ENCODE measurements at places on chromosomes 1 and 21.
A peak's percentile ranks its signal among the peaks of the same experiment; 100 is the strongest.

- no peak for DNase-seq
Measured at GRCh38 chr21:33943293-33943692, 27.7 kb upstream of the ATP5PO start.

GRCh38 chr1:30446508-30446907, 276.9 kb downstream of the MATN1 start:
- DNase-seq, result no peak

GRCh38 chr1:86714159-86714558, 9.8 kb downstream of the SH3GLB1 start:
- no peak for DNase-seq

- DNase-seq, result no peak
Measured at GRCh38 chr1:180230791-180231505, 884 bp downstream of the LHX4 start.

GRCh38 chr1:222283147-222283768, 264.6 kb downstream of the HHIPL2 start:
- DNase-seq, result no peak

GRCh38 chr21:28746166-28746565, 246.5 kb downstream of the LTN1 start:
- no peak for DNase-seq

GRCh38 chr1:46113948-46114347, 18.5 kb downstream of the PIK3R3 start:
- no peak for DNase-seq

GRCh38 chr1:25794325-25794724, 5.7 kb upstream of the SELENON start:
- no peak for DNase-seq

DNA sequence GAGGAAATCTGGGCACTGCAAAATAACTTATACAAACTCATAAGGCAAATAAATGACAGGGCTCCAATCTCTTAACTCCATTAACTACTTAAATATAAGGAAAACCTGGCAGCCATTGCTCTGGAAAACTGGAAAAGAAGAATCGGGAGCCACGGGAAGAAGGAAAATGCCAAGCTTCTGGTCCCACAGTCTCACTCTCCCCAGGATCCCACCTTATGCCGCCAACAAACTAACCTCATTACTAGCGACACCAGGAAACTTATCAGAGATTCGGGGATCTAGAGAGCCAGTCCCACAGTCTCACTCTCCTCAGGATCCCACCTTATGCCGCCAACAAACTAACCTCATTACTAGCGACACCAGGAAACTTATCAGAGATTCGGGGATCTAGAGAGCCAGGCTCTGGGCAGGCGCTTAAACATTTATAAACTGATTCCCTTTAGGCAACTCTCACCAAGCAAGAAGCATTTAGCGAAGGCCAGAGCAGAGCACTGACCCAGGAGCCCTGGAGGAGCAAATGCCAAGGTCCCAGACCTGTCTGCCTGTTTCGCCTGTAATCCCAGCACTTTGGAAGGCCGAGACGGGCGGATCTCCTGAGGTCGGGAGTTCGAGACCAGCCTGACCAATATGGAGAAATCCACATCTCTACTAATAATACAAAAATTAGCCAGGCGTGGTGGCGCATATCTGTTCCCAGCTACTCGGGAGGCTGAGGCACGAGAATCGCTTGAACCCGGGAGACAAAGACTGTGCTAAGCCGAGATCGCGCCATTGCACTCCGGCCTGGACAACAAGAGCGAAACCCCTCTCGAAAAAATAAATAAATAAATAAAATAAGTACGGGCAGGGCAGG, 720 bp downstream of the PSMB2 start:
- no peak for DNase-seq

DNA sequence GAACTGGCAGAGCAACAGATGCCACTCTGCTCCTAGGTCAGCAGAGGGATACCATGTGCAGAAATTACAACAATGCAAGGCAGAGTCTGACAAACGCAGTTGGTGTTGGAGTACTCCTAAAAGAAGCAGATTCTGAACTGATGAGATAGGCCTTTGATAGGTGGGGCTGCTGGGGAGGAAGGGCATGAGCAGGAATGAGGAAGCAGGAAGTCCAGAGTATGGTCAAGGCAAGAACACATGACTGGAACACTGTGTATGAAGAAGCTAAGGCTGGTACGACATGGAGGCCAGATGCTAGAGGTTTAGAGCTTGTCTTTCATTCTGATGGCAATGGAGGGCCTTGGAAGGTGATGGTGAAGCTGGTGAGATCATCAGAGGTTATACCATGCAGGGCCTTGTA, 11.5 kb upstream of the THRAP3 start:
- no peak for DNase-seq

- DNase-seq, result no peak
Measured at GRCh38 chr1:225677350-225678124, 24.6 kb upstream of the ENAH start.

GRCh38 chr1:52296345-52296744, 69.7 kb downstream of the CC2D1B start:
- DNase-seq, result no peak

DNA sequence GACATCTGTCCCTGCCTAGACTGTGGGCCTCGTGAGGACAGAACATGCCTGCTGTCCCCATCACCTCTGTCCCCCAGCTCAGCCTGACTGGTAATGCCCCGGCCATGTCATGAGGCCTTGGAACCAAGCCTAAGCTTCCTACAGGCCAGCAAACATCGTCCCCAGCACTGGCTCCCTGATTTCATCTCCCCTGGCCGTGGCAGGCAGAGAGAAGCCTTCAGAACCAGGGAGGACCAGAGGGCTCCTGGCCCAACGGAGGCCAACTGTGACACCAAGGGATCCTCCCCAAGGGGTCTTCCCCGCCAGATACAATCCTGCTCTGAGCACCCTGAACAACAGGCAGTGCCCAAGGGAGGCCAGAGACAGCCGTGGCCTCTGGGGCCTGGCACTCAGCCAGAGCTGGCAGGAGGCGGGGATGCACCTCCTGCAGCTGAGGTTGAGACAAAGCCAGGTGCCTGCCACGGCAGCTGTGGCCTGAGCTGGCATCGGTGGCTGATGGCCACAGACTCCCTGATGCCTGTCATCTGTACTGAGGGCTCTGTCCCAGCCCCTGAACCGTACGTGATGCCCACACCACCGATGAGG, 9.9 kb upstream of the NPHP4 start:
- DNase-seq, result no peak

DNA sequence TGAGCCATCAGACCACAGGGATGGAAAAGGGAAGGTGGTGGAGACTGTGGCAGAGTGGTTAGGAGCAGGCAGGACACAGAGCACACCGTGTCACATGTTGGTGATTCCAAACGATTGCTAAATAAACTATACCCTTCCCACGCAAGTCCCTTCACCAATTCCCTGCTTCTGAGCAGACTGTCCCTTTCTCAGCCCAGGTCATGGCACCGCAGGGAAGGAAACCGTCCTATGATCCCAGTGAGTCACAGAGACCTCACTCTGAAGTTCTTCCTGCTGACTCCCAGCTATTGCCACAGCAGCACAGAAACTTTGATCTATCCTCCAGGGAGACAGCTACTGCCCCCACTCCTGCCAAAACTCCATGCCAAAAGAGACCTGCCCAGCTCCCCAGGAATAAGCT, 19.2 kb downstream of the RIMS3 start:
- DNase-seq, result no peak

- no peak for DNase-seq
Measured at GRCh38 chr21:26936641-26937040, 30.2 kb downstream of the ADAMTS5 start.

DNA sequence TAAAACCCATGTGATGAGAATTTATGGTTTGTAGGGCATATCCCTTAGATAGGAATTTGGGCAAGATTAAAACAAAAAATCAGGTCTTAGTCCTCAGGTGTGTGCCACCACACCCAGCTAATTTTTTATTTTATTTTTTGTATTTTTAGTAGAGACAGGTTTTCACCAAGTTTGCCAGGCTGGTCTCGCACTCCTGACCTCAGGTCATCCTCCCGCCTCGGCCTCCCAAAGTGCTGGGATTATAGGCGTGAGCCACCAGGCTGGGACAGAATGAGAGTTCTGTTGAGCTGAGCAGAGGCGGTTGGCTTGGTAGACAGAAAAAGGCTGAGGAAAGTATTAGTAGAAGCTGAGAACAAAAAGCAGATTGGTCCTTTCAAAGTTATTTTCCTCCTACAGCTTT, 43.8 kb upstream of the EDARADD start:
- no peak for DNase-seq

GRCh38 chr1:6148497-6149241, 31.5 kb downstream of the CHD5 start:
- DNase-seq, result peak; percentile 77

DNA sequence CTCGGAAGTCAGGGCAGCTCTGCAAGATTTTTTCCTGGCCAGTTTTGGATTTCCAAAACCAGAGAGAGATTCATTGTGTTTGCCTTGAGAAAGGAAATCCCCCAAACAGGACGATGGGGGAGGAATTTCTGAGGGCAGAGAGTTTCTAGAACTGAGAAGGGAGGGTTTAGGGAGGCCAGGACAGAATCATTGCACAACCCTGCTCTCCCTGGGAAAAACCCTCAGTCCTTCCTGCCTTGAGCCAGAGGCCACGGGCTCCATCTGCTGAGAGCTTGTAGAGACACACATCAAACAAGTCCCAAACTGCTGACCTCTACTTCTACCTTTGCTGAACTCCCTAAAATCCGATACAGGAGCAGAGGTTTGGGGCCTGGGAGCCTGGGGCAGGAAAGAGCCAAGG, 99.7 kb downstream of the NMNAT2 start:
- DNase-seq, result no peak

DNA sequence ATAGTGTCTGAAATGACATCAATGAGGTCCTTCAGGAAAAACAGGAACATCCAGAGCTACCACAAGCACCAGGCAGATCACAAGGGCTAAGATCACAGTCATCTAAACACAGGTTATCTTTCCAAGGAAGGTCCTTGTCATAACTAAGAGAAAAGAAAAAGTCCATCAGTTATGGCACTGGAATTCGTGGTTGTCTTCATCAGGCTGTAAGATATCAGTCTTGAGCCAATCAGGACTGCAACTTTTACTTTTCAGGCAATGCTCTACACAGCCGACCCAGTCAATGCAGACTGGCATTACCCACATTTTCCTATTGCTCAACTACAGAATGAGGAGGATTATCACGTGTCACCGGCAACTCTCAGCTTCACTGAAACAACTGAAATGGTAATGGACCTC, 26.4 kb downstream of the SORT1 start:
- DNase-seq, result no peak

GRCh38 chr1:218659911-218660677, 315.0 kb downstream of the TGFB2 start:
- no peak for DNase-seq

DNA sequence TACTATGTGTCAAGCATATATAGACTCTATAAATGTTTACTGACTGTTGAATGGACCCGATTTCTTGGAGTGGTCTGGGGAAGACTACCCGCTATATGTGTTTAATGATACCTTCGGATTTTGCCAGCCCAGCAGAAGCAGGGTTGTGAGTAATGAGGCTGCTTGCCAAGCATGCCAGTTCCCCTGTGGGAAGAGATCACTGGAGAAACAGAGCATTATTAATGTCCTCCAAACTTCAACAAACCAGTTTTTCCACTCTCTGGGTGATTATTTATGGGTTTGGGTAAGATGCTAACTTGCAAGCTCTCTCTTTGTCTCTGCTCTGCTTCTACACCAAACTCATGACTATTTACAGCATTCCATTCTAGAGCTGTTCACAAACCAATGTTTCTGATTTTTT, 25.1 kb upstream of the PHGDH start:
- no peak for DNase-seq

GRCh38 chr1:10528066-10529014, 53.6 kb downstream of the PEX14 start:
- no peak for DNase-seq

DNA sequence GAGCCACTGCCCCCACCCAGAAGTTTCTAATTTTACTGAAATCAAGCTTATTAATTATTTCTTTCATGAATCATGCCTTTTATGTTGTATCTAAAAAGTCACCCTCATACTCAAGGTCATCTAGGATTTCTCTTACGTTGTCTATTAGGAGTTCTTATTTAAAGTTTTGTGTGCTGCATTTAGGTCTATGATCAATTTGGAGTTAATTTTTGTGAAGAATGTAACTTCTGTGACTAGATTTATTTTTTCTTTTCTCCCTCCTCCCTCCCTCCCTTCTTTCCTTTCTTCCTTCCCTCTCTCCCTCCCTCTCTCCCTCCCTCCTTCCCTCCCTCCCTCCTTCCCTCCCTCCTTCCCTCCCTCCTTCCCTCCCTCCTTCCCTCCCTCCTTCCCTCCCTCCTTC, 317.6 kb downstream of the PLA2G4A start:
- no peak for DNase-seq
